ENCODE measurements at places on chromosomes 7 and 10.

DNA sequence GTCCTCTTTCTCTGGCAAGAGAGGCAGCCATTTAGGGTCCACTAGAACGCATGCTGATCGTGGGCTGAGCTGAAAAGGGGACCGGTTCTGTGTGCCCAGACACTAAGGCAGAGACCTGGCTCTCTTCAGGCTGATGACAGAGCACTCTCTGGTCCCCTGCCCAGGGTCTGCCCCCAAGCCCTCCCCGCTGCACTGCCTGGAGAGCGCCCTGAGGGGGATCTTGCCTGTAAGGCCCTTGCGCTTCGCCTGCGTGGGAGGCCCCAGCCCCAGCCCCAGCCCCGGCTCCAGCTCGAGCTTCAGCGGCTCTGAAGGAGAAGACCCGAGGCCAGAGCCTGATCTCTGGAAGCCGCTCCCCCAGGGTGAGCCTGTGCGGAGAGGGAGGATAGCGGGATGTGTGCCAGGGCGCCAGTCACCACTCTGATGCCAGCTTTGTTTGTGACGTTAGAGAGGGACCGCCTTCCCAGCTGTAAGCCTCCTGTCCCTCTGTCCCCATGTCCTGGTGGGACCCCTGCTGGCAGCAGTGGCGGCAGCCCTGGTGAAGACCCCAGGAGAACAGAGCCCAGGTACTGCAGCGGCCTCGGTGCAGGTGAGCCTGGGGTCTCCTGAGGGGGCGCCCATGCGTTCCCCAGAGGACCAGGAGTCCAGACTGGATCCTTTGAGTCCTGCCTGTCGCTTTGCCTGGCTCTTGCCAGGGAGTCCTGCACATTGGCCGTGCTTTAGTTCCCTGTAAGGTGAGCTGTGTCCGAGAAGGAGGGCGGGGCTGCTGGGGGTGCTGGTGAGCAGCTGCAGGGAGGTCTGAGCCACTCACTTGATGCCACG lies 43.2 kb downstream of the ZNF467 start:
- no peak for DNase-seq

- DNase-seq = peak; percentile 36
Measured at GRCh38 chr7:95342642-95343307, 18.4 kb upstream of the PON1 start.

GRCh38 chr7:158802535-158803366 lies 26.6 kb downstream of the ESYT2 start:
- DNase-seq = no peak

DNA sequence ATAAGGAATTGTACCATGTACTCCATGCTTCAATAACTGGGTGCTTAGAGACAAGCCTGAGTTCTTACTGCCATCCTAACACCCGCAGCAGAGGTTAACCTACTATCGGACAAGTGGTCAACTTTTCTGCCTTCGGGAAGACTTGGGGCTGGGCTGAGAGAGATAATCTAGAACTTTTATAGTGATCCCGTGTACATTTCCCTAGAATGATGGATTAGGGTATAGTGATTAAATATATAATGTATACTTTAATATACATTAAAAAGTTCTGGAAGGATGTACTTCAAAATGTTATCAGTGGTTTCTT lies 12.2 kb upstream of the HNRNPF start:
- DNase-seq = no peak

- DNase-seq = no peak
Measured at GRCh38 chr10:119669331-119669730, 18.2 kb downstream of the BAG3 start.

GRCh38 chr10:66586897-66587679 lies 338.7 kb upstream of the LRRTM3 start:
- no peak for DNase-seq

DNA sequence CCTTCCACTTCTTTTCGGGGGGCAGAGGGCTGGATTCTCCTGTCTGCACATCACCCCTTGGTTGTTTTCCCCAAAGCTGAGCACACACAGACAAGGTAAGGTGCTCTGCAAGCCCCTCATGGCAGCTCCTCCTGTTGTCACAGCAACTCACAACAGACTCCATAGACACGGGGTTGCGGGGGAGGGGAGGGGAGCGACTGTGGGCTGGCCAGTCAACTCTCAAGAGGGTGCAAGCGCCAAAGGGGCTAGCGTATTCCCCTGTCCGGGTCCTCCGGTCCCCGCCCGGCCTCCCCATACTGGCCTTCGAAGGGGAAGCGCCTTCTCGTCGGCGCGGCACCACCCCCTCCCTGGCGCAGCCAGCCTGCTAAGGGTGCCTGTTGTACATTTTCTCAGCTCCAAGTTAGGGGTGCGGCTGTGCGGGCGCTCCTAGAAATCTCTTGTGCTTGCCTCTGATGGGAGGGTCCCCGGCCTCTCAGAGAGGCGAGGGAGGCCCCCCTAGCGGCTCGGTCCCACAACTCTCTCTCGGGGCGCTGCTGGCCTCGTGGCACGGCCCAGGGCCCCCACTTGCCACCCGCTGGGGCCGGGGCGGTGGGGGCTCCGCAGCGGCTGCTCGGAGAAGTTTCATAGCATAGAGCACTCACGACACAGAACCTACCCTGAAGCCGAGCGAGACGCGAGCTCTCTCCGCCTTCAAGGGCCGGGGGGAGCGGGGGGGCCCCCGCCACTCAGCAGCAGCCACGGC lies 498 bp downstream of the RHOBTB1 start:
- no peak for DNase-seq

- no peak for DNase-seq
Measured at GRCh38 chr10:85901599-85901998, 465.0 kb downstream of the GRID1 start.

GRCh38 chr10:119305860-119306513 lies 98.6 kb downstream of the GRK5 start:
- DNase-seq = peak; percentile 92

DNA sequence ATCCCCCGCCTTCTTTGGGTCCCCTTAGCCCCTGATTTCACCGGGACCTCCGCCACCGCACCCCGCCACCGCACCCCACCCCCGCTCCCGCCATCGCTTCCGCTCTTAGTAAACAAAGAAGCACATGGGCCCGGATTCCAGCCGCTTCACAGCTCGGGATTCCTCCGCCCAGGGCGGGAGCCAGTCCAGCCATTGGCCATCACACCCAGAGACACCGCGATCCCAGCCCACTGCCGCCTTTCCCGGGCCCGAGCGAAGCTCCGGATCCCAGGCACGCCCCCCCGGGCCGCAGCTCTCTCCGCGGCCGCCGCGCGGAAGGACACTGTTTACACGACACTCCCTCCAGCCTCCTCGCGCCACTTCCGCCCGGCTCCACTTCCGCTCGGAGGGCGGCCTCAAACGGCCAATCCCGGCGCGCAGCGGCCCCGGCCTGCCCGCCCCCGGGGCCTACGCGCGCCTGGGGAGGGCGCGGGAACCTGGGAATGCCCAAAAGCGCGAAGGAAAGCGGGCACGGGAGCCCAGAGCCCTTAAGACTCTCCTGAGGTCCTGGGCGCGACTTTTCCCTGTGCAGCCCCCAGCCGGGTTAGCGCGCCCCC lies 679 bp downstream of the MCM7 start:
- peak; percentile 90 for DNase-seq

- DNase-seq = peak; percentile 35
Measured at GRCh38 chr10:90592638-90593302, 265.1 kb downstream of the HTR7 start.

DNA sequence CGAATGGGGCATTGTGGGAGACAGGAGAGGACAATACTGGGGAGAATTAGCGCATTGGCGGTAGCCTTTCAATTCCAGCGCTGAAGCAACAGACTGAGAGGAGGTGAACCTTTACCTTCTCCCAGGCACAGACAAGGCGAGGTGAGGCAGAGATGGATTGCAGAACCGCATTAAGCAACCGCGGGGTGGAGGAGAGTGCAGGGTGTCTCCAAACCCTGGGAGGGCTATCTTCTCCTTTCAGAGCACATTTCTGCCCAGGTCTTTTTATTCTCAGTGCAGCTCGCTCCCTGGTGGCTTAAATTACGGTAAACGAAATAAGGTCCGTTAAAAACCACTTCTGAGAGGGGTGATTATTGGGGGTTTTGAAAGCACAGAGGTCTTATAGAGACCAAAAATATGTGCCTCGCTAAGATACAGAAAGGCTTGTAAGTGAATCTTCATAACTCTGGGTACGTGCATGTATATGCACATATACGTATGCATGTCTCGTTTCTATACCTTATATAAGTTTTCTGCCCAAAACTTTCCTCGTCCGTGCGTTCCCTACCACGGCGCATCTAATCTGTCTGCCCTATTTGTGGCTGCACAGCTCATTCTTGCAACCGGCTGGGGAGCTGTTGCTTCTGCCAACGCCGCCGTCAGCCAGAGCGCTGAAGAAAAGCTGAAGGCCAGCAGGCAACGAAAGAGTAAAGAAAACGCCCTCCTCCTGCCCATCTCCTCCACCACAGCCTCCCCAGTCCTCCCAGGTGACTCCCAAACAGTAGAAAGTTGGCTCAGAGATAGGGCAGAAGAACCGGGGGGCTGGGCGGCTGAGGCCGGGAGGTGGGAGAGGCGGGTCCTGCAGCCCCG lies 895 bp upstream of the ZNF804B start:
- DNase-seq = no peak

- DNase-seq = no peak
Measured at GRCh38 chr10:25982107-25982506, 48.1 kb downstream of the MYO3A start.

GRCh38 chr7:36272211-36272566 lies 117.5 kb upstream of the ANLN start:
- no peak for DNase-seq

GRCh38 chr7:122719010-122719578 lies 16.4 kb upstream of the RNF148 start:
- DNase-seq = no peak

DNA sequence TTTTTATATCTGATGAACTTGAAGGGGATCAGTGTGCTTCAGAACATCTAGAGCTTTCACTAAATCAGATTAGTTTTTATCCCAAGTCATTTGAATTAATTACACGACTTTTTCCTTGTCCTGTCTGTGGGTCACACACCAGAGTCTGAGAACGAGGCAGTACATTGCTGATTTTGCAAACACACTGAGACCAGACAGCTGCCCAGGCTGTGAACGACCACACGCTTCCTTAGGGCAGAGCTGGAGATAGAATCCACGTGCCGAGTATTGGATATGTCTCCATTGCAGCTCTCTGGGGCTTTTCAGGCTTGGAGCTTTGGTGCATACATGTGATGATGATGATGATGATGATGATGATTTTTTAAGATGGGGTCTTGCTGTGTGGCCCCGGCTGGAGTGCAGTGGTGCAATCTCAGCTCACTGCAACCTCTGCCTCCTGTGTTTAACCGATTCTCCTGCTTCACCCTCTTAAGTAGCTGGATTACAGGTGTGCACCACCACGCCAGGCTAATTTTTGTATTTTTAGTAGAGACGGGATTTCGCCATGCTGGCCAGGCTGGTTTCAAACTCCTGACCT lies 81.1 kb downstream of the CAMK1D start:
- DNase-seq = no peak

DNA sequence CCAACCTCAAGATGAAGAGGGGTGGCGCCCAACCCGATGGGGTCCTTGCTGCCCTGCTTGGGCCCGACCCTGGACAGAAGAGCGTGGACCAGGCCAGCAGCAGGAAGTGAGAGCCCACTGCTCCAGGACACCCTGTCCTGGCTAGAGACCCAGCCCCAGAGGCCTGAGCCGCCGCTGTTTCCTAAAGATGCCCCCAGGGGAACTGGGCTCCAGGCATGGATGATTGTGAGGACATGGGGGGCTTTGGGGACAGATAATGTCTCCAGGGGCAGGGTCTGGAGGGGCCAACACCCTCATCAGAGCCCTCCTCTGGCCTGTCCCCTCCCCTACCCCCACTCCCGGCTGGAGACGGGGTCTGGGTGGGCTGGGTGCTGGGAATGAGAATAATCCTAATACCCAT lies 71.7 kb downstream of the MYL10 start:
- DNase-seq = no peak

GRCh38 chr7:157434701-157435100 lies 97.9 kb downstream of the DNAJB6 start:
- DNase-seq = no peak

DNA sequence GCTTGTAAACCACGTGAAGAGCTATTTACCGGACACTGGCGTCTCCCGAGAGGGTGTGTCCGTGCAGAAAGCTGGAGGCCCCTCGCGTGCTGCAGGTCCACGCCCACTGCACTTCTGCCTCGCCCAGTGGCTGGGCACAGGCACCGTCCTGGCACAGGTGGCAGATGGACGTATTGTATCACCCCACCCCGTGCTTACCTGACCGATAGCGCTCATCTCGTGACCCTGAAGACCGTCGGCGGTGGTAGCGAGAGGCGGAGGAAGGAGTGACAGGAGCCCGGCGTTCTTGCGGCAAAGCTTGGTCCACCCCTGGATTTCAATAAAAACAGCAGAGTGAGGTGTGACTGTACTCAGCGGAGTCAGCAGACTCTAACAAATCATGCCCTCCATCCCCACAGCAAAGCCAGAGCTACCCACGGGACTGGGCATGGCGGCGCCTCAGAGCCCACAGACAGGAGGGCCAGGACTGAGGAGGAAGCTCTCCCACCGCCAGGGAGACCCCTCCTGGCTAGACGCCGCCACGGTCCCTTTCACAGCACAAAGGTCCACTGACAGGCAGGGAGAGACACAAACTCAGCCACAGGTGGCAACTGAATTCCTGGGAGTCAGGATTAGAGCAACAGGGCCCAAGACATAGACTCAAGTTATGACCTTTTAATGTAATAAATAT lies 217.1 kb downstream of the DIP2C start:
- no peak for DNase-seq

GRCh38 chr7:114085592-114086501 lies 167.0 kb upstream of the PPP1R3A start:
- DNase-seq = no peak

DNA sequence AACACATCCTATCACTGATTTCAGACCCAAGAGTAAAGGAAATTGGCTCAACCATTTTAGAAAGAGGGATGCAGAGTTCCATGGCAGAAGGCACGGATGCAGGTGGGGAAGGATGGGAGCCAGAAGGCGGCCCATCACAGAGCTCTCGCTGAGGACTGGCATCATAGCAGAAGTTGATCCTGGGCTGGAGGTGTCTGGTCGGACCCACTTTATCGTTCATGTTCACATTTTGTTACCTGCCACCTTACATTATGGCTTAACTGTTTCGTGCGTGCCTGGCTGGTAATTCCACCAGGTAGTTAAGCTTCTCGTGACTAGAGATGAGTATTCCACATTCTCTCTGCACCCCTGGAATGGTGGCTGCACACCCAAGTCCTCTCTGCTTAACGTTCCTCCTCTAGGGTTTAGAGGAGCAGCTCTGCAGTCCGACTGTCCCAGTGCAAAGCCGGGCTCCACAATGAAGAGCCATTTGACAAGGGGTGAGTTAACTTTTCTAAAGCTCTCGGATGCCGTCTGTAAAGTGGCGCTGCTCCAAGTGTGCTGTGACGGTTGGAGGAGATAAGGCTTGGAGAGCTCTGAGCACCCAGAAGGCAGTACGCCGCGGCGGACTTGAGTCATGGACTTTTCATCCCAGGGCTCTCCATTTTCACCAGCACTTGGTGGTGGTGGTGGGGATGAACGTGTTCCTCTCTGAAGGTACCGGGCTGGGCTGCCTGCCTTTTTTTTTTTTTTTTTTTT lies 157.1 kb upstream of the SHH start:
- no peak for DNase-seq

DNA sequence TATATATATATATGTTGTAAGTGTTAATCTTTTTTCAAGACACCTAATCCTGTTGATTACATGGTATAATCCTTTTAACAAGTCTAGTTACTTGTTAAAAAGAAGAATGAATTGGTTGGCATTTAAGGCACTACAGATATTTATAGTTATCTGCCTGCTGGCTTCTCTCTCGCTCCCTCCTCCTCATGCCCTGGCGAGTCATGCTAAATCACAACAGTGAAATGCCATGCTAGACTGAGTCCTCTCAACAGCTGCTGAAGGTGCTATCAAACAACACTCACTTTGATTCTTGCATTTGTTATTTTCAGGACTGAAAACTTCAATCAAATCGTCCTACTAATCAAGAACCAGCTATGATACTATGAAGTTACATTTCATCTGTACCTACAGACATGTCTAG lies 15.4 kb downstream of the NRAP start:
- DNase-seq = no peak

Data from Jurkat, Clone E6-1 (cell line).